ENCODE measurements at places on chromosomes 4 and X.

- no peak for DNase-seq
These were observed 148.7 kb downstream of the FSTL5 start for GRCh38 chr4:162015090-162015489.

GRCh38 chr4:11376571-11376970, 52.1 kb downstream of the HS3ST1 start:
- no peak for DNase-seq

DNA sequence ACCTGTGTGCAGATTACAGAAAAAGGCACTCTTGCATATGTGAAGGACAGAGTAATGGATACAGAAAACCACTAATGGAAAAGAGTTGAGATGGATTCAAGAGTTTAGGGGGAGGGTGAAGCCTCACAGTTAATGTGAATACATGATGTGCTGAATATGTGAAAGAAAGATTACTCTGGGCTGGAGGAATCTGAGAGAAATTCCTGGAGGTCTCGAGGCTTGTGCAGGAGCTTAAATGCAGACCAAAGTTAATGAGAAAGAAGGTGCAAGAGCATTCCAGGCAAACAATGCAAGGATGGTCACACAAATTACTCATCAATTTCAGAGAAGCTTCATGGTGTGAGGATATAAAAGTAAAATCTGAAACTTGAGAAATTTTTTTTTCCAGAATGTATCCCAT, 768.8 kb downstream of the STPG2 start:
- DNase-seq, result no peak

- DNase-seq, result no peak
These were observed 76.4 kb upstream of the UCP1 start for GRCh38 chr4:140645196-140645595.

DNA sequence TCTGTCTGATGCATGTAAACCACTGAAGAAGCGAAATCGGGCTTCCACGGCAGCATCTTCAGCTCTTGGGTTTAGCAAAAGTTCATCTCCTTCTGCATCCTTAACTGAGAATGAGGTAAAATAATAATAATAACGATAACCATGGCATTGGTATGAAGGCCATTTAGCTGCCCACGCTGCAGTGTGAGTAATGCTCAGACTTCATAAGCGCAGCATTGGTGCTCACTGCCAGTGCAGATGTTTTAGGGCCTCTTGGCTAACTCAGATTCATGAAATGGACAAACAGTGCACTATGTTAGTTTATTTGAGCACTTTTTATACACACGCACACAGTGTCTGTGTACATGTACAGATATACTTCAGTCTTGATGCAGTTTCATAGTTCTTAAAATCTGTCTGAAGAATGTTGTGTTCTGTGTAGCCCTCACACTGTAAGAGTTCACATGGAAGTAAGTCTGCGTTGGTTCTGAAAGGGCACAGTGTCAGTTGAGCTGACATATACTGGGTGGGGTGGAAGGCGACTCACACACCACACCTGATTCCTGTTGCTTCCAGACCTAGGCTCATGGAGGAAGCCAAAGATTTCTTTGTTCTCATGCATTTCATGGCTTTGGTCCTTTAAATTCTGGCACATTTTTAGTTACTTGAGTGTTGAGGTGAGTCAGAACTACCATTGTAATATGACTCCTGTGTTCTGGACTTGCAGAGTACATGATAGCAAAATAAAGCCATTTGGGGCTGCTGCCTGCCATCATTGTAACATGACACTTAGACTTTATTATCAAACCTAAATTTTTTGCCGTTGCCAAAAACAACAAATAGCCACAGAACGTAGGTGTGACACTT, 68.7 kb downstream of the NSD2 start:
- no peak for DNase-seq

DNA sequence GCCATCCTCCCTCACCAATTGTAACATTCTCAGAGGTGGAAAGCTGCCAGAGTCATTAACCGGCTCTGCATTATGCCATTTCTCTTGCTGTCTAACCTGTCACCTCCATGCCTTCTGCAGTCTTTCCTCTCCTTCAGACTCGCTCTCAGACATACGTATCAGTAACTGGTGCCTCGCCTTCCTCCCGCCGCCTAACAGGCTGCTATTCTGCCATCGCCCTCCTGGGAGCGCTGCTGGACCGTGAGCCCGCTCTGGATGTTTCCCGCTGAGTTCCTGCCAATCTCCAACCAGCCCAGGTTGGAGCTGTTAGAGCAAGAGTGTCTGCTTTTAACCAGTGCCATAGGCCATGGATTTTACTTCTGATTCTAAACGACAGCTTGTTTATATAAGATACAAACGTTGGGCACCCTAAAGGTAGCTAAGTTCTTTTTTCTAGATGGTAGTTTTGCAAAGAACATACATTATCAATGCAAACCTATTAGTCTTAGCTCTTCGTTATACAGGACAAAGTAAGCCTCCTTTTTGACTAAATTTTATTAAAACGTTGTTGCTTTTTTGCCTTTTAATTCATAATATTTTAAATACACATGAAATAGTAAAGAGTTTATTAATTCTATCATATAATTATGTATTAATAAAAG, 59.5 kb upstream of the NEIL3 start:
- no peak for DNase-seq
